Hippocampal formation (tissue), 2 donors: ENCODE measurements at places on chromosomes 11 and 22.

DNA sequence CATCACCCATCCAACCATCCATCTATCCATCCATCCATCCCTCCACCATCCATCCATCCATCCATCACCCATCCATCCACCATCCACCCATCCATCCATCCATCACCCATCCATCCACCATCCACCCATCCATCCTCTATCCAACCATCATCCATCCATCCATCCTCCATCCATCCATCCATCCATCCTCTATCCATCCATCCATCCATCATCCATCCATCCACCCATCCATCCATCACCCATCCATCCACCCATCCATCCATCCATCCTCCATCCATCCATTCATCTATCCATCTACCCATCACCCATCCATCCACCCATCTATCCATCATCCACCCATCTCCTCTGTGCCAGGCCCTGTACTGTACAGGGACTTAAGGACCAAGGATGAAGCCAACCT, 62.2 kb upstream of the WNT11 start:
- no peak for DNase-seq

DNA sequence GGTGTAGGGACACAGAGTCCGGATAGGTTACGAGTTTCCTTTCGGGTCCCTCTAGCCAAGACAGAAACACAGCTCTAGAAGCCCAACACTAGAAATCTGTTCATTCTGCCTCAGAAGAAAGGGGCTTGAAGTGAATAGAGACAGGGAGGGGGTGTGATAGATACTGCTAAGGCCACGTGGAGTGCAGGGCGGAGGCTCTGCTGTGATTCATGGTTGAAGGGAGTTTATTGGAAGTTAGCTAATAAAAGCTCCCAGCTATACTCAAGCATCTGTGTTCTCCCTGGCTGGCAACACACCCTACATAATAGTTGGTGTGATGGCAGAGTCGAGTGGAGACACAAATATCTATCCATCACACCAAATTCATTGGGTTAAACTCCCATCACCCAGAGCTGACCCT, 337.4 kb downstream of the CADM1 start:
- no peak for DNase-seq

DNA sequence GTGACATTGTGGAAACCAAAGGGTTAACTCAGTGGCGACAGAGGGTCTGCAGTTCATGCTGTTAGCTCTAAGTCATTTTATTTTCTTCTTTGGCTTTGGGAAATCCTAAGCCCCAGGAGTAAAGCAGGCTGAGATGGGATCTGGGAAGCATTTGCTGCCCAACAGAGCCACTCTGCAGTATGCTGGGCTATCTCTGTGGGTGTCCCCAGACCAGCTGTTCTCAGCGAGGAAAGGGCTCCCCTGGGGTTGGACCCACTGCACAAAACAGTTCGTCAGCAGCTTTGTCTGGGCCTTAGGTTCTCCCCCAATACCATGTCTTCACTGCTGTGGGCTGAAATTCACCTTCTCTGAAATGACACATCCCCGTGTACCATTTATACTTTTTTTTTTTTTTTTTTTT, 34.0 kb downstream of the KREMEN1 start:
- DNase-seq: no peak

- DNase-seq: peak; percentile 55
Measured at GRCh38 chr11:6604081-6604626, 580 bp downstream of the ILK start.

DNA sequence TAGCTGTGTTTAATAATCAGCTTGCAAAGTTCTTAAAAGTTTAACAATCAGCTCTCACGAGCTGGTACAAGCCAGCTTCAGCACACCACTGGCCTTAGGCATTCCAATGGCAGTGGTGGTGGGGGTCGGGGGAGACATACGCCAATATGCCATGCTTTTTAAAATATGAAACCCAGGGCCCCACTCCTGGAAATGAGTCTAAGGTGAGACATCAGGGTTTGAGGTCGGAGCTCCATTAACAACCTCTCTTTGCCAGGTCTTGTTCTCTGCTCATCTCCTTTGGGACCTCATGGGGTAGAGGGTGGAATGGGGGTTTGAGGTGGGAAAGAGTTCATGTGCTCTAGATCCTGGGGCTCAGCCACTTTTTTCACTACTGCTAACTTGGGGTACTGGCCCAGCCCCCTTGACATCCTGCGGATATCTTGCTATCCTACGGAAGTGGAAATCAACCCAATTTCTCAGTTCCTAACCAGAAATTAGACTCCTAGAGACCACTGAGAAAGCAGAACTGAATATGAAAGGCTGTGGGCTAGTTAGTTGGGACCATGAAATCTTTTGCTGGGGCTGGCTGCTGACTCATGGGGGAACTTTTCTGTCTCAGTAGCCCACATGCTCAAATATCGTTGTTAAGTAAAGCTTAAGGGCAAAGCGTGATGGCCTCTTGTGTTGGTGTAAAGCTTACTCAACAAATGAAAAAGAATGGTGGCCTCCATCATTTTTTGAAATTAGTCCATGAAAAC, 90.1 kb downstream of the PDHX start:
- no peak for DNase-seq

GRCh38 chr11:67280788-67281551, 8.1 kb upstream of the ANKRD13D start:
- no peak for DNase-seq

- no peak for DNase-seq
Measured at GRCh38 chr11:20474882-20475517, 87.5 kb downstream of the PRMT3 start.

DNA sequence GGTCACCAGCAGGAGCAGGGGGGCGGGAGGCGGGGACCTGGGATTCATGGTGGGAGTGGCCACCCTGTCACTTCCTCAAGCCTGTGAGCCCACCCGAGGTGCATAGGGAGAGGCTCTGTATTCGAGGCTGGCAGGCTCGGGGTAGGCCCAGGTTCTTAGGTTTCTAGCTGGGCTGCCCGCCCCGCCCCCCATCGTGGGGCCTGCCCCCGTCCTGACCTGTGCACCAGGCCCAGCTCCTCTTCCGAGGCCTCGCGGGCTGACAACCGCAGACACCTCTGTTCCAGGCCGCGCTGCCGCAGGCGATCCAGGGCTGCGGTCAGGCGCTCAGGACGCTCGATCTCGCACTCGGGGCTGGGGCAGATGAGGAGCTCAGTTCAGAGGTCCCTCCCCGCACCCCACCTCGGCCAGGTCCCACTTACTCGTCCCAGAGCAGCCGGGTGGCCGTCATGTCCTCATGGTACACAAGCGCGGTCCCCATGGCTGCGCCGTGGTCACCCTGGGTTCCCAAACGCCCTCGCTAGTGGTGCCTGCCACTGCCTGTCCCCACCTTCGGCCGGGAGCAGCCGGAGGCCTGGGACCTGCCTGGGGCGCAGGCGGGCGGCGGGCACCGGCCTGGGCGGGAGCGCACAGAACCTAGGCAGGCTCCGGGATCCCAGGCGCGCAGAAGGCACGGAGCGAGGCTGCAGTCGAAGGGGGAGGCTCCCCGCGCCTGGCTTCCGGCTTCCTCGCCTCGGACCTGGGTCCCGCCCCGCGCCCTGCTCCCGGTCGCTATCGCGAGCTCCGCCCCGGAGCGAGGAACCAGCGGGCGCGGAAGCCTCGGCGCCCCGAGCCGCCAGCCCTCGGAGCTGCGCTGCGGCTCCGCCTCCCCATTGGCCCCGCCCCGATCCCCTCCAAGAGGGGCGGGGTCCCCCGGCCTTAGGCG, at the start of gene HDAC10:
TSS of gene HDAC10 (minus strand) at position 711 of the 922 bp plus-strand sequence. CDS start at position 478, 233 bp downstream.
- peak; percentile 27 for DNase-seq

GRCh38 chr11:133900176-133901105, 55.1 kb upstream of the SPATA19 start:
- no peak for DNase-seq

GRCh38 chr22:17960695-17961445, 63.5 kb downstream of the MICAL3 start:
- DNase-seq: no peak

GRCh38 chr11:7020183-7020917, at the start of the genes NLRP14 and ZNF214:
TSS of gene NLRP14 (plus strand) at chr11:7020479. CDS start at chr11:7038587, 18,108 bp downstream.
TSS of gene ZNF214 (minus strand) at chr11:7020346. CDS start at chr11:7002835, 17,511 bp downstream.
- DNase-seq: peak; percentile 81

DNA sequence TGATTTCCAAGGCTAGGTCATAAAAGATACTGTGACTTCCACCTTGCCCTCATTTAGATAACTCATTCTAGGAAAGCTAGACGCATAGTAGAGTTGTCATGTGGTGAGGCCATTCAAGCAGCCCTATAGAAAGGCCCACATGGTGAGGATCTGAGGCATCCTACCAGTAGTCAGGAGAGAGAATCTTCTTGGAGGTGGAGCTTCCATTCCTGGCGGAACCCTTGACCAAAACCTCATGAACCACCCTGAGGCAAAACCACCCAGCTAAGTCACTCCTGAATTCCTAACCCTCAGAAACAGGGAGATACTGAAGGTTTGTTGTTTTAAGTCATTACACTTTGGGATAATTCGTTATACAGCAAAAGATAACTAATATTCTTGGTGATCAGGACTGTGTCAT, 2.9 kb upstream of the HDHD5 start:
- DNase-seq: no peak

GRCh38 chr22:20510811-20511577, 3.6 kb downstream of the MED15 start:
- DNase-seq: no peak

GRCh38 chr11:12680246-12680939, 6.2 kb downstream of the TEAD1 start:
- DNase-seq: peak; percentile 81
